ENCODE measurements at places on chromosomes 5 and 9.

DNA sequence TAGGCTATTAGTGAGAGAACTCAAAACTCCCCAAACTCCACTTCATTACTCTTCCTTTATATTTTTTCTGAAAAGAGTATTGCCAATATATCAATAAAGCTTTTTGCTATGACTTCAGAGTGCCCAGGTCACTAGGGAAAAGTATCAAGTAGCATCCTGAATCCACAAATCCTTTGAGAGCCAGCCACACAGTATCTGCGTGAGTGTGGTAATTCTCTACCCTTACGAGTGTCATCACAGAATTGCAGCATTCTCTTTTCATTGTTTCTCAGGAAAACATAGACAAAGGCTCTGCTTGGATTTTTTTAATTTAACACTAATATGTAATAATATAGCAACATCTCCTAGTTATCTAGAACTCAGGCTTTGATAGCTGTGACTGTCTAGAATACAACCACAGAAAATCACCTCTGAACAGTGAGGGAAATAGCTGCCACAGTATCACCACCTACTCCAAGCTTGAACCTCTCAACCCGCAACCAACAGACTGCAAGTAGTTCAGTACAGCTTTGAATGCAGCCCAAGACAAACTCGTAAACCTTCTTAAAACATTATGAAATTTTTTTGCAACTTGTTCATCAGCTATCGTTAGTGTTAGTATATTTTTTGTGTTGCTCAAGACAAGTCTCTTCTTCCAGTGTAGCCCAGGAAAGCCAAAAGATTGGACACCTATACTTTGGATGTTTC lies 79.3 kb upstream of the CCDC152 start:
- no peak for DNase-seq

DNA sequence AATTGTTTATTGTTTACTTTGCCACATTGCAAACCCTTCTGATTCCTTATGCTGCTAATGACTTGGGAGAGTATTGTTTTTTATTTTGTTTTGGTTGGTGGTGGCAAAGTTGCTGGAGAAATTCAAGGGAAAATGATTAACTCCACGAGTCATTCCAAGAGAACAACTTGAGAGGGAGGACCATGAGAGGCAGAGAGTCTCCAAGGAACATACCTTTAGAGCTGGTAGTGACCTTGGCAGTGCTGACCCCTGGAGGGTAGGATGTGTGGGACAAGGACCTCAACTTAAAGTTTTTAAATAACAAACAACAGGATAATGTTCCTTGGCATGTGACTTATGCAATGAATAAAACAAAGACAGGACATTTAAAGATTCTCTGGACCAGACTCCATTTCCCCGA lies 139.7 kb downstream of the LRRC70 start:
- no peak for DNase-seq

DNA sequence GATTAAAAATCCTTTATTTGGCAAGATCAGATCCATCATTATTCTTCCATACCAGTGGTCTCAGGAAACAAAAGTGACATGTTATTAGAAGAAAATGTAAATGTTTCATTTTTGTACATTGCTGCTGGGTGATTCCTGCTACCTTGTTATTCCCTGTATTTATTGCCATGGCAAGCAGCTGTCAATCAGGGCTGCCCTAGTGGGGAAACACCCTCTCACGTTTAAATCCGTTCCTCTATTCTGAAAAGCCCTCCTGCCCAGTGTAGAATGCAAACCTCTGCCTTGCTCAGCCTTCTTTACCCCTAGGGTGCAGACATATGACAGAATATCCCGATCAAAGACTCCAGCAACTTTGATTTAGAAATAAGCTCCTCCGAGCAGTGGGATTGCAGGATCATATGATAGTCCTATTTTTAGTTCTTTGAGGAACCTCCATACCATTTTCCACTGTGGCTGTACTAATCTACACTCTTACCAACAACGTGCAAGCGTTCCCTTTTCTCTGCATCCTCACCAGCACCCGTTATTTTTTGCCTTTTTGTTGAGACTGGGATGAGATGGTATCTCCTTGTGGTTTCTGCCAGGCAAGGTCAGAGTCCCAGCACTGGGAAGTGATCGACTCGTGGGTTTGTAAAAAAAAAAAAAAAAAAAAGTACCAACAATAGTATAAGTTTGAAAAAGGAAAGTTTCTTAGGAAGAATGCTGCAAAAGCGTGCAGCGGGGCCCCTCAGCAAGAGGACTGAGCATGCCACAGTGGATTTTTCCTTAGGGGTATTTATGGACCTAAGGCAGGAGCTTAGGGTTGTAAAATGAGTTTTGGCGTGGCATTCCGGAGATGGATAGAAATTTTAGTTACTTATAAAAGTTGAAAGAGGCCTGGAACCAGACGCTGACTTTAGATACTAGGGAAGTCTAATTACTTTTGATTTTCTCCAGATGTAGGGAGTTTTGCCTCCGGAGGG lies 66.7 kb downstream of the HRH2 start:
- no peak for DNase-seq

DNA sequence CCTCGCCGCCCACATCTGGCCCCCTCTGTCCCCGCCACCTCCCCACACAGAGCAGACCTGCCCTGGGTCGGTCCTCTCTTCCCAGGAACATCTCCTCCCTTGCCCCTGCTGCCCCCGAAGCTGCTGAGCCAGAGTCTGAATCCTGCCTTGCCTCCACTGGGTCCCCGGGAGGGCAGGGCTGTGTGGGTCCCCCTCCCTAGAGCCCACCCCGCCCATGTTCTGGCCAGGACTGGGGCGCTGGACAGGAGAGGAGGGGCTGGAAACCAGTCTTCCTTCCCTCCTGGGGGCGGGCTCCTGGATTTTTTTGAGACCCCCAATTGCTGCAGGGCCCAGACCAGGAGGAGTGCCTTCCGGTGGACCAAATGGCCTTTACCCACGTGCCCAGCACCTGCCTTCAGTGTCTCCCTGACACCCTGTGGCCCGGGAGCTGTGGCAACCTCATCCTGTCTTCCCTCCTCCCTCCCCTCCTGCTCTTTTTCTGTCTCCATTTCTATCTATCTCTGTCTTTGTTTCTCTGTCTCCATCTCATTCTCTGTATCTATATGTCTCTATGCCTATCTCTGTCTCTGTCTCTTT lies 12.1 kb downstream of the MRPL36 start:
- DNase-seq: no peak

DNA sequence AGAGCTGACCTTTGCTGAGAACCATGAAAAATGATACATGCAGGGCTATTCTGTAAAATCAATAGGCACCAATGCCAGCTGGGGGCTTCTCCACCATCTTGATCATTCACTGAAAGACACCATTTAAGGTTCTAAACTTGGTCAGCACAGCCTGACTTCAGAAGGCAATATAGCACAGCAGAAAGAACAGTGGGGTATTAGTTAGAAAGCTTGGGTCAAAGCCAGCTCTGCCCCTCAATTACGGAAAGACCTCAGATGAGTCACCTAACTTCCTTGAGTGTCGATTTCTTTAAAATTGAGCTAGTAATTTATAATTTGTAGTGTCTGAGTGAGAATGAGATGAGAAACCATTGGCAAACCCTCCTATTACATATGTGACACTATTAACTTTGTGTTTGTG lies 3.4 kb downstream of the TNC start:
- no peak for DNase-seq

- DNase-seq: no peak
These were observed 763.1 kb downstream of the TAF11L14 start for GRCh38 chr5:18397371-18397770.

DNA sequence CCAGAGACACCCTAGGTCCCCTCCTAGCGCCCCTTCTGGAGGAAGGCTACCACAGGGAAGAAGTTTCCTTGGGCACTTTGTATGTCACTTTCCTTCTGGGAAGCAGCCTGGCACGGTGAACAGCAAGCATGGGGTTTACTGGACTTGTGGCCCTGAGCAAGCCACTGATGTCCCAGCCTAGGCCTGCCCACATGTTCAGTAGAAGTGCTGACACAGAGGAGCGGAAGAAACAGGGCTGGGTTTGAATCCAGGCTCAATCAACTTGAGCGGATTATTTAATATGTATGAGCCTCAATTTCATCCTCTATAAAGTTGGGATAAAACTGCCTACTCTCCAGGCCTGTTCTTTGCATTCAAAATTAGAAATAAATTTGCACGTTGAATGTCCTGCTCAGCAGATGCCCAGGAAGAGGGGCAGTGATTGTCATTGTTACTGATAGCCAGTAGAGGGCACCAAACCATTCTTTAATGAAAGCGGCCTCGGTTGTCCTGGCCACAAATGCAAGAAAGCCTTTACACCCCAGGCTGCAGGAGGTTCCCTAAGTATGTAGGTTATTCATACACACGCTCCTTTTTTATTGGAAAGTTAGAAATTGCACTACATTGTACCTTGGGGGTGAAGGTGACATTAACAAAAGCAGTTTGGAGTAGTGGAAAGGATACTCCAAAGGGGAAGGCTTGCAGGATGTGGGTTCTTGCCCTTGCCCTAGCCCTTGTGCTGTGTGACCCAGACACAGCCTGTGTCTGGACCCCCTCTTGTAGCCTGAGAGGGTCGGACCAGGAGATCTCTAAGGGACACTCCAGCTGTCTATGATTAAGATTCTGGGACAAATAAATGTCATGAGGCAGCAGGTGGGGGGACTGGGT lies 13.4 kb upstream of the XPA start:
- peak; percentile 37 for DNase-seq

DNA sequence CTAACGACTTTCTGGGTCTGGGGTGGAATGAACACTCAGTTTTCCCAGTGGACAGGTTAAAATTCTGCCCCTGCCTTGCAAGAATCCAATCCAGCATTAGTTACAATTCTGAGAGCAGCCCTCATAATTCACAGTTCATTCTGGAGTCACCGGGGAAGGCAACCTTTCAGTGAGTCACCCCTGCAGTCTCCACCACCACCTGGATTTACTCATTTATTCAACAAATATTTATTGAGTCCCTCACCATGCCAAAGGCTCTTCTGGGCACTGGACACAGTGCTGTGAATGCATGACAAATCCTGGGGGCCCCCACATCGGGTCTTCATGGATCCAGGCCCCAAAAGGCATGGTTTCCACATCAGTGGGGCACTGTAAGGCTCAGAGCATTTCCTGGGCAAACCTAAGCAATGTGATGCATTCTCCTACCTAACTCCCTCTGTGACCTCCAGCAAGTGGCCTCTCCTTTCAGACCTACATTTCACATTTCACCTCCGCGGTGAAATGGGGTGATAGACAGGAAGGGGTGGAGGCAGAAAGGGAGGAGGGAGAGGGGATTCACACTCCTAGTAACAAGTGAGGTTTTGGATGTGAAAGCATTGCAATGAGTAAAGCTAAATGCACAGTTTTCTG lies 6.4 kb upstream of the MSX2 start:
- no peak for DNase-seq

GRCh38 chr9:101235105-101235866 lies 149.5 kb downstream of the BAAT start:
- no peak for DNase-seq

- DNase-seq: no peak
These were observed 3.1 kb upstream of the PRELID2 start for GRCh38 chr5:145838276-145838675.

- no peak for DNase-seq
These were observed 87.4 kb downstream of the LMX1B start for GRCh38 chr9:126700903-126701812.

DNA sequence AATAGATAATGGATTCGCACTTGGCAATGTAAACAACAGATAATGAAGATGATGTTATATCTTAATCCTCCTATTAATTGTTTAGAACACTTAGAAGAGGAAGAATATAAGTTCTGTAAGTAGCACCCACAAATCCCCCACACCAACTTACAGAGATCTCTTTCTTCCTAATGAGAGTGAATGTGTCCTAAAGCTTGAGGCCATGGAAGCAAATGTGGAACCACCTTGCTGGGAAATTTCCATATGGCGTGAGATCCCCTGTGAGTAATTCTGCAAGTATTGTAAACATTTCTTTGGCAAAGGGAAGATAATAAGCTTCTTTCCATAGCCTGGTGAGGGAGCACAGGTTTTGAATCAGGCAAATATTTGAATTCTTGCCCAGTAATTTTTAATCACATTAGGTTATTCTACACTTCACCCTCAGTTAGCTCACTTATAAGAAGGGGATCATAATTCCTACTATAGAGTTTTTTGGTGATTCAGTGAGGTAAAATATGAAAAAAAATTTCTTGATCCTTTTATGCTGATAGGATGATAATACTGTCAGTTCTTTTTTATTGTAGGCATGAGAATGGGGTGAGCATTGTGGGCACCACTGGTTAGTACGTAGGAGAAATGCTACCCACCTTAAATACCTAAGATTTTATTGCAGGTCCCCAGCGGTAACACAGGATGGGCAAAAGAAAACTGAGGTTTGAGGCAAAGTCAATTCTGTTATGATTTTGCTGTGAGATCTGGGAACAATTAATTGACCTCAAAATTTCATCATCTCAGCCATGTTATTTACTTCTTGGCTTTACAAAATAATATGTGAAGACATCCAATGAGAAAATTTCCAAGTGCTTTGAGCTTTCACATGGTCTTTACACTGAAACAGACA lies 574.8 kb downstream of the PSAT1 start:
- peak; percentile 72 for DNase-seq

- DNase-seq: no peak
These were observed 155.5 kb upstream of the NUDT12 start for GRCh38 chr5:103718108-103718507.

GRCh38 chr5:6681682-6682081 lies 31.6 kb upstream of the TENT4A start:
- no peak for DNase-seq

DNA sequence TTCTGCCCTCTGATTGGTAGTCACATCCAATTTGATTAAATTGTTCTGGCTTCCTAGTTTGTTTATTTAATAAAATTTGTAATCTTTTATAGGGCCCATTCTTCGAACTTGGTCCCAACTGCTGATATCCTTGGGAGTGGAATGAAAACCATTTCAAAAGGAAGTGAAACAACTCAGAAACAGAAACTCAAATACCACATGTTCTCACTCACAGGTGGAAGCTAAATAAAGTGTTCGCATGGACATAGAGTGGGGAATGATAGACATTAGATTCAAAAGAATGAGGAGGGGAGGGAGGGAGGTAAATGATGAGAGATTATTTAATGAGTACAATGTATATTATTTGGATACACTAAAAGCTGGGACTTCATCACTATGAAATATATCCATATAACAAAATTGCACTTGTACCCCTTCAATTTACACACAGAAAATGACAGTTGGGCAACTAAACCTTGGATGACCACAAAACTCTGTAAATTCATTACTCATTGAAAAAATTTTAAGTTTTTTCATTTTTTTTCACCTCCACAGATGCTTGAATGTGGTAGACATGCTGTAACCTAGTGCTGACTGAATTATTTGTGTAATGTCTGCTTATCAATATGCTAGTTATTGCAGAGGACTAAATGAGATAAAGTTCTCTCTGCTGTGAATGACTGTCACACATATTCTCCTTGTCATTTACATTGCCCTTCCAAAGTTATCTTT lies 16.0 kb downstream of the ATP10B start:
- DNase-seq: no peak

- no peak for DNase-seq
These were observed 38.4 kb upstream of the PLEKHG4B start for GRCh38 chr5:53381-54174.

GRCh38 chr5:102670224-102670836 lies 84.8 kb upstream of the PAM start:
- no peak for DNase-seq

- DNase-seq: no peak
These were observed 444.3 kb upstream of the CLINT1 start for GRCh38 chr5:158303275-158303674.

Measured in AG09319 (cell line).